ENCODE measurements at places on chromosomes 7 and 10.

- peak; percentile 64 for DNase-seq
Observed at GRCh38 chr10:132538031-132538789, 623 bp downstream of the INPP5A start.

GRCh38 chr10:21494191-21495001, 31.1 kb downstream of the SKIDA1 start:
- peak; percentile 63 for DNase-seq

GRCh38 chr7:33581236-33581635, 324.1 kb upstream of the BMPER start:
- DNase-seq: no peak

- no peak for DNase-seq
Observed at GRCh38 chr7:141598408-141598807, 47.2 kb downstream of the AGK start.

DNA sequence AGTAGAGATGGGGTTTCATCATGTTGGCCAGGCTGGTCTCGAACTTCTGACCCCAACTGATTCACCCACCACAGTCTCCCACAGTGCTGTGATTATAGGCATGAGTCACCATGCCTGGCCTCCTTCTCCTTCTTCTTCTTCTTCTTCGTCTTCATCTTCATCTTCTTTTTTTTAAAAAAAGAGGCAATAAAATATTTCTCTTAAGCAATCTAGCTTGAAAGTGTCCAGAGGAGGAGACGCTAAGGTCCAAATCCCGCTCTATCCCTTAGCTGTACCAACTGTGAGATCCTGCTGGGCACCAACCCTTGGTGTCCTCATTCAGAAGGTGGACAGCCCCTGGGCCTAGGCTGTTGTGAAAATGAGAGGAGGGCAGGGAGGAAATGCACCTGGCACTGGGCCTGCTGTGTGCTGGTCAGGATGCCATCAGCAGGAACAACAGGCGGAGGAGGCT, 13.9 kb upstream of the PSAP start:
- DNase-seq: no peak

DNA sequence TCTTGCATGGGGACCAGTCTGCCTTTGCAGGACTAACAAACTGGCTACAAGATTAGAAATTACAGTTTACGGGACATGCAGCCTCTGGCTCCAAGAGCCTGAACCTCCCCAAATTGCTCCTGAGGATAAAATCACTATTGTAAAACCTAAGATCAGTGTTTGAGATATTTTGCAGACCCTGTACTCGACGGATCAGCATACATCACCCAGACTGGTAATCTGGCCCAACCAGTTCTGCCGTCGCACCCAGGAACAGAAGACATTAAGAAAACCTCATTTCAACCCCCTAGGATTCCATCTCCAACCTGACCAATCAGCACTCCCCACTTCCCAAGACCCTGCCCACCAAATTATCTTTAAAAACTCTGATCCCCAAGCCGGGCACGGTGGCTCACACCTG, 27.1 kb upstream of the DNMBP start:
- no peak for DNase-seq

DNA sequence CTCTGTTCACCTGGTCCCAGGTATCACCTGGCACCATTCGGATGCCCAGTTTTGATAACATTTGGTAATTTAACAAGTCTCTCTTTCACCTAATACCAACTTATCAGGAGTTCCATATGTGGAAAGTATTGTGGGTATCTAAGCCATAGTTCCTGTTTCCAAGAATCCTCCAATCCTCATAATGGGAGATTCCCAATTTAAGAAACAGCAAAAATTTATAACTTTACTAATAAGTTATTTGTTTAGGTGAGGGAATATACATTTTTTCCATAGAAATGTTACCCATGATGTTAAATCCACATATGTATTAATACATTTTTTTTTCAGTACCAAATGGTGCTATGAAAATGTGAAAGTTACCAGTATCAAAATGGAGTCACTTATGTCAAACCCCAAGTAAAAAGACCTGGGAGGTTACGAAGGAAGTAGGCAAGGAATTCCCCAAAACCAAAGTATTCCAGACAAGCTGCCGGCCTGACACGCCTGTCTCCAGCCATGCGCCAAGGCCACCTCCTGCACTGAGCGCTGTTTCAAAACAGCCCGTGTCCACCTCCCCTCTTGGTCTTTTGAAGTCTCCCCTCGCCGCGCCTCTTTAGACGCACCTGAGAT, 44.8 kb downstream of the PRKCQ start:
- no peak for DNase-seq

- no peak for DNase-seq
Observed at GRCh38 chr7:157646551-157646950, 309.7 kb downstream of the DNAJB6 start.

DNA sequence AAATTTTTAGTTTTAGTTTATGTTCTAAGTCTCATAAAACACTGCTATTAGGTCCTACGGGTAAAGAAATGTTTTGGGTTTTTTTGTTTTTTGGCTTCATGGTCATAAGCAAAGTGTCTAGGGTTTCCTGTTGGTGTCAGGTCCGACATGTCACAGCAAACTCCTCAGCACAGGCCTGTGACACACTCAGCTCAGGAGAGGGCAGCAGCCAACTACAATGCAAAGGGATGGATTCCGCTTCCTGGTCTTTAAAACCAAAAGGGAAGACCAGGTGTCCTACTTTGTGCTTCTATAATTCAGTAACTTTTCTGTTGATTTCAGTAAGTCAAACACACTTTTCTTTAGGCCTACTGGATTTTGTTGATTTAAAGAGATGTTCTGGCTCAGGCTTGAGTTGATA, 83.8 kb upstream of the MACROH2A2 start:
- peak; percentile 70 for DNase-seq
